Fibroblast of the conjunctiva (primary cell): ENCODE measurements at places on chromosomes 12 and 14.

- DNase-seq = no peak
Observed at GRCh38 chr14:105733081-105734065, 207.0 kb downstream of the TMEM121 start.

- DNase-seq = no peak
Observed at GRCh38 chr12:95395696-95396095, 78.3 kb upstream of the METAP2 start.

DNA sequence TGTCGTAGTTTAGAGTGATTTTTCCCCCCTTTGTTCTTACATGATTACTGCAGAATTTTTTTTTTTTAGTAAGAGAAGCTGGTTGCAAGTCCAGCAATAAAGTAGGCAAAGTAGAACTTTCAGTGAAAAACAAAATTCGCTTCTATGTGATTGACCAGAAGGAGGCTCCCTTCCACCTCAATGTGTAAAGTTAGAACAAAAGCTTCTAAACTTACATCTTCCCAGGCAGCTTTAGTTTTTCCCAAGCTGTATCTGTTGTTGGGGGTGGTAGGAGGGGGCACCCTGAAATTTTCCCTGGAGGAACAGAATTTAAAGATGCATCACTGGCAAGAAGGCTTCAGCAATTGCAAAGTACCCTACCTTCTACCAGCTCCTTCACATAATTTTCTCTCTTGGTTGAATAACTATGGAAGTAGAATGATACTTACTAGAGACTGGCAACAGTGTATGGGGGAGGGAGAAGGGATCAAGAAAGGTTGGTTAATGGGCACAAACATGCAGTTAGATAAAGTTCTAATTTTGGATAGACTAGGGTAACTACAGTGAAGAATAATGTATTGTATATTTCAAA is 87.3 kb upstream of the E2F7 start:
- peak; percentile 53 for DNase-seq

DNA sequence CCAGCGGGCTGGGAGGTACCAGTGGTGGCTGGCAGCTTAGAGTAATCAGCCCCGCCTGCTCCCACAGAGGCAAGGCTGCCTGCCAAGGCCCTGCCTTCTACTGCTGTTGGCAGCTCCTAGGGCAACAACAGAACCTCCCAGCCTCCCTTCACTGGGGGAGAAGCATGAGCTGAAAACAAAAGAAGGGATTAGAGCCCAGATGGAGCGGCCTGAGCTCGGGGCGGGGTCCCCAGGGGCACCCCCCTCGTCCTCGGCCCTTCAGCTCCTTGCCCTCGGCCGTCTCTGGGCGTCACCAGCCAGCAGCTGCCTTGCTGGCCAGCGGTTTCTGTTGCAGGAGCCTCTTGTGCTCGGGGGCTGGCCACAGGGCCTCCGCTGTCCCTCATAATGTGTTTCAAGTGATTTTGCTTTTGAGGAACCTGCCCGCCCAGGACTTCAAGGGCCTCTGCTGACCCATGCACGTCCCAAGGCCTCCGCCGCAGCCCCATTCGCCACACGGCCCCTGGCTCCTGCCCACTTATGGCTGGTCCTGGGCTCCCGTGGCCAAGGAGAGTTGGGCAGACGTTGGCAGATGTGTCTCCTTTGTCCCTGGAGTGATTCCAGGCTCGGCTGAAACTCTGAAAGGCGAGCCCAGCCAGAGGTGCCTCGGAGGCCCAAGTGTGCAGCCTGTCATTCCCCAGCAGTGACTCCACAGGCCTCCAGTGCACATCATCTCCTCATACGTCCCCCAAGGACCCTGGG is 49.7 kb downstream of the PSMA6 start:
- peak; percentile 97 for DNase-seq

GRCh38 chr12:75611041-75611440 is 99.6 kb upstream of the KRR1 start:
- DNase-seq = no peak

GRCh38 chr12:99959549-99960170 is 25.1 kb downstream of the ANKS1B start:
- DNase-seq = peak; percentile 26

DNA sequence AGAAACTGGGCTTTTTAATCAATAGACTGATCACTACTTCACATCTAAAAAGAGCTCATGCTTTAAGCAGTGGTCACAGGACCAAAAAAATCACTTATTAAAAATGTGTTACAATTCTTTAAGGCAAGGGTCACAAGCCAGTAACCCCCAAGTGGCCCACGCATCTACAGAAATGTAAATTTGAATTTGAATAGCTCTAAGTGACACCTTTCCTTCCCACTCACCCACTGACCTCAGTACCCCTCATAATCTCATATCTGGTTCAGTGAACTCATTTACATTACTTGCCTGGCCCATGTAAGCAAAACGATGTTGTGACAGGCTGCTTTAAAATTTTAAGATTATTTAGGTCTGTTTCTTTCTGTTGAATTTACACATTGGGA is 27.4 kb downstream of the NELL2 start:
- no peak for DNase-seq

DNA sequence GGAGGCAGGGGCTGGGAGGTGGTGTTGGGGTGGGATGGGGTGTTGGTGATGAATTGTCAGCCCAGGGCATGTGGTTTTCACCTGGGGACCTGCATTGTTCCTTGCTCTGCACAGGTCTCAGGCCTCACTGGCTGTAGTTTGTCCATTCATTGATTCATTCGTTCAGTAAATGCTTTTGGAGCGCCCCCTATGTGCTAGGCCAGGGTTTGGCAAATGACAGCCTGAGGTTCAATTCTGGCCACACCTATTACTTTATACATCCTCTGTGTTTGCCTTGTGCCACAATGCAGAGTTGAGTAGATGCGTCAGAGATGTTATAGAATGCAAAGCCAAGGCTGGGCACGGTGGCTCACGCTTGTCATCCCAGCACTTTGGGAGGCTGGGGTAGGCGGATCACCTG is 4.7 kb downstream of the ADCK1 start:
- no peak for DNase-seq

DNA sequence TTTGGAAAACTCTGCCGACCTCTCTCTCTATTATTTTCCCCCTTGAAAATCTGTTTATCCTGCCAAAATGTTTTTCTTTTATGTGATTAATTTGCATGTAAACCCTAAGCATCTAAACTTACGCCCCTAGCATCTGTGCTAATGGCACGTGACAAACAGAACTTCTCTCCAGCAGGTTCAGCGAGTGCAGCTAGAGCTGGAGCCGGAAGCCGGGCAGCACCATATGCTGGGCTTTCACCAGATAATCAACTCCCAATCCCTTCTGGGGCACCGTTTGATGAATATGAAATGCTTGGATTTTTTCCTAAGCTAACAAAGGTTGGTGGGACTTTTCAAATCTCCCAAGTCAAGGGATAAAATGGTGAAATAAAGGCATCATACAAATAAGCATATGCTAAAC is 667.5 kb upstream of the TMEM132C start:
- DNase-seq = no peak

DNA sequence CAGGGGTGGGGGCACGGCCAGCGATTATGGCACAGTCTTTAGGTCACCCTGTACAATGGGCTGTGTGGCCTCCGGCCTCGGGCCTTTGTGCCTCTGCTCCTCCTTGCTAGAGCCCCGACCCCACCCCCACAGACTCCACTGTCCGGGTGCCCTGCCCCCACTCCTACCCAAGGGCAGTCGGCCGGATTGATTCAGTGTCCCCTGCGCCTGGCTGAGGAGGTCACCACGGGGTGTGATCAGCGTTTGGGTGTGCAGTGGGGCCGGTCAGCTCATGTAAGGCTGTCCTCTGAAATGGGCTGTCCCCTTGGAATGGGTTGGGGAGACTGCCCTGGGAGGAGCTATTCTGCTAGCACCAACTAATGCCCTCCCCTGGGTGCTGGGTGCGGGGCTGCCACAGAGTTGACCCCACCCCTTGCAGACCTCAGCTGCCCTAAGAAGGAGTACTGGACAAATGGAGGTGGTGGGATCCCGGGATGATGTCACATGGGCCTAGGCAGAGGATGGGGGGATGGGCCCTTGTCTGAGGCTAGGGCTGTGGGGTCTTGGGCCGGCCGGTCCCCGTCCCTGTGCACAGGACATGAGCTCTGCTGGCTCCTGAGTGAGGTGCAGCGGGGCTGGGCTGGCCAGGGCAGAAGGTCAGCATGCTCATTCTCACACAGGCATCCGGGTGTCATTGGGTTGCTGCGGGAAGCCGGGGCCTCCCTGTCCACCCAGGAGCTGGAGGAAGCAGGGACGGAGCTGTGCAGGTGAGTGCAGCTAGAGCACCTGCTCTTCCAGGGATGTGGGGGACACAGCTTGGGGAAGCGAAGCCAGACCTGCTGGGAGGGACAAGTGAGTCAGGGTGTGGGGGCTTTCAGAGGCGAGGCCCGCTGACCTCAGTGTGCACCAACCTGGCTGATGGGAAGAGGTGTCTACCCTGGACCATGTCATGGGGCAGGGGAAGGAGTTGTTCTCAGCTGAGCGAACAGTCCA is 23.4 kb downstream of the ASPG start:
- DNase-seq = no peak

- DNase-seq = no peak
Observed at GRCh38 chr14:66045572-66046021, 440.6 kb upstream of the CCDC196 start.

DNA sequence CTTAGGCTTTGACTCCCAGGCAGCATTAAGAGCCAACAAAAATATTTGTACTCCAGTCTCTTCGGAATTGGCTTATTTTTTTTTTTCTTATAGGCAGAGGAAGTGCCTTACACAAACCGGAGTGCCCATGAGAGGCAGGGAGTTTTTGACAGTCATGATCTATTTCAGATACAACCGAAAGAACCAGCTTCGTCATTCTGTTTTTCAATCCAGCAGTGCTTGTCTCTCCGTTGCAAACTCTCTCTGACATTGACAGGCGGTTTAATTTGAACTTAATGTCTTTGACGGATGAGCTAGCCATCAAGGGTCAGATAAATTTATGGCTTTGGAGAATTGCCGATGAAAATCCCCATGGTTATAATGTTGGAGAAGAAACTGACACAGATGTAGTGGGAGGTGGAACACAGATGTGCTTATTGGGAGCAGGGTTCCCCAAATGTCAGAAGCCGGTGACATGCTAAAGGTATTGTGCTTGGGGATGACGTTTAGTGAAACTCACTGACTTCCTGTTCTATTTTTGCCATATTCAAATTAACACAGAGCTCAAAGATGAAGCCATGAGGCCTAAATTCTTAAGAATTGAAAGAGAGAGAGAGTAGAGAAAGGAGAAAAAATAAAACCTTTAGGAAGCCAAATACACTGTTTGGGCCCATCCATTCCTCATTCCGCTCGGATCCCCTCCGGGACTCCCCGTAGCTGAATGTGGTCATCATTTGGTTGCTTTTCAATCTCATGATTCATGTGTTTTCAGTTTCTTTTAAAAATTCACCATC is 59.7 kb downstream of the PLXNC1 start:
- peak; percentile 14 for DNase-seq

DNA sequence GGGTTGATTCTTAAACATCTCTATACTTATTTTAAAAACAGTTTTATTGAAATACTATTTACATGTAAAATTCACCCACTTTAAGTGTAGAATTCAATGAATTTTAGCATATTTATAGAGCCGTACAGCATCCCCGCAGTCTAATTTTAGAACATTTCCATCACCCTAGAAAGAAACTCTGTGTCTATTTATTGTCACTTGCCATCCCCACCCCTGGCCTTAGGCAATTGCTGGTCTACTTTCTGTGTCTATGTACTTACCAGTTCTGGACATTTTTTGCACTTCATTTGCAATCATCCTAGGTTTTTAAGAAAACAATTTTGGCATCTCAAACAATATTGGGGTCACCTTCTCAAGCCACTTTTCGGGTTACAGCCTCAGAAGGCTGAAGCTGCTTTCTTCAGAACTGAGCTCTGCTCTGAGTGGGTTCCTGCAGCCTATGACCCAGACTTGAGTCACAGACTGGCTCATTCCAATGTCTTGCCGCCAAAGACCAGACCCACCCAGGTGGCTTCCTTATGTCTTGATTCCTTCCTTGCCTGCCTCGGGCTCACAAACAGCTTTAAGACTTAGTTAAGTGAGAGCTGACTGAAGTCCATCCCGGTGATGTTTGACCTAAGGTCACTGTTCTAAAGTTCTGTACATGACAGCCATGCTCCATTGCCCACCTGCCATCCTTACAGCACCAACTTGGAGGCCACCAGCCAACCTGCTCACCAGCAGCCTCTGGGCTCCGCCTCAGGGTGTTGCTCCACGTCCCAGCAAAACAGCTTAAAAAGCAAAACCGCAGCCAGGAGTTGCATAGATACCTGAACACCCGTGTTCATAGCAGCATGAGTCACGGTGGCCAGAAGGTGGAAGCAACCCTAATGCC is 131.5 kb downstream of the CHST11 start:
- no peak for DNase-seq

DNA sequence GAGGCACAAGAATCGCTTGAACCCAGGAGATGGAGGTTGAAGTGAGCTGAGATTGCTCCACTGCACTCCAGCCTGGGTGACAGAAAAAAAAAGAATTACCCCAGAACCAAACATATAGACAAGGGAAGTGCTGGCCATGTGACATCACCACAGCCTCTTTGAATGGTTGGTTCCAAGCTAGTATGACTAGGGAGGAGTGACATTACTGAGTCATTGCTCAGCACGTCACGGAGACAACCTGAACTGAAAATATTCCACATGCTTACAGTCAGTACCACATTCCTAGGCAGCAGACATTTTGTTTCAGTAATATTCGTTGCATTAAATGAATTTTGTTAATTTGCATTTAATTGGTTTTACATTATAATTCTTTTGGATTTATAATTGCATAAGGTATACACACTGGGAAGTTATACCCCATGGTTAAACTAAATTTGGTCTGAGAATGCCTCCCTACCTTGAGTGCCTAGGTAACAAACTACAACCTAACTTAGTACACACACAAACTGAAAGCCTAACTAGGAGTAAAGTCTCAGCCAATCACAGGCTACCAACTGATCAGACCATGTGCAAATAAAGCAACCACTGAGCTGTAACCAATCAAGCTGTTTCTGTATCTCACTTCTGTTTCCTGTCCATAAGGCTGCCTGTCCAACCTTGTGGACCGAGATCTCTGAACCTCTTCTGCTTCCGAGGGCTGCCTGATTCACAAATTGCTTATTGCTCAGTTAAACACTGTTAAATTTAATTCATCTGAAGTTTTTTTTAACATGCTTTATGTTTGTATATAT is 164.4 kb downstream of the CAND1 start:
- DNase-seq = no peak

GRCh38 chr14:73851567-73852382 is at the start of gene PTGR2:
PTGR2 (plus strand) TSS chr14:73851831; CDS start chr14:73858863, 7,032 bp downstream.
- DNase-seq = peak; percentile 94

GRCh38 chr14:75875958-75876357 is 105.8 kb downstream of the TGFB3 start:
- DNase-seq = no peak

- DNase-seq = no peak
Observed at GRCh38 chr12:130083734-130084133, 78.5 kb upstream of the FZD10 start.

DNA sequence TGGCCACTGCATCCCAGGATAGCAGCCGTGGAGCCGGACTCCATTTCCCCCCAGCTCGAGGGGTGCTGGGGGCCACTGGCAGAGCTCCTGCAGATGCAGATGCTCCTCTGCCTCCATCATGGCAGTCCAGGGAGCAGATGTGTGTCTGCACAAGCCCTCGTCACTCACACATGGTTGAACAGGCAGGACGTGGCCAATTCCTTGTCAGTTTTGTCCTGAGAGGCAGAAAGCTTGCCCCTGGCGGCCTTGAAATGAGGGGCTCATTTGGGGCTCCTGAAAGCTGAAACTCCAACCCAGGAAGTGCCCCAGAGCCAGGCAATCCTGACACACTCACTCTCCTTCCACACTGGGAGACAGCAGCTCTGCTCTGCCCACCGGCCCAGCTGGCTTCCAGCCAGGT is 100.9 kb upstream of the C14orf180 start:
- DNase-seq = no peak
